Islet precursor cell (in vitro differentiated cells): ENCODE measurements at places on chromosomes 7 and 10.

- DNase-seq = no peak
Observed at GRCh38 chr10:12091421-12091820, 22.7 kb downstream of the DHTKD1 start.

DNA sequence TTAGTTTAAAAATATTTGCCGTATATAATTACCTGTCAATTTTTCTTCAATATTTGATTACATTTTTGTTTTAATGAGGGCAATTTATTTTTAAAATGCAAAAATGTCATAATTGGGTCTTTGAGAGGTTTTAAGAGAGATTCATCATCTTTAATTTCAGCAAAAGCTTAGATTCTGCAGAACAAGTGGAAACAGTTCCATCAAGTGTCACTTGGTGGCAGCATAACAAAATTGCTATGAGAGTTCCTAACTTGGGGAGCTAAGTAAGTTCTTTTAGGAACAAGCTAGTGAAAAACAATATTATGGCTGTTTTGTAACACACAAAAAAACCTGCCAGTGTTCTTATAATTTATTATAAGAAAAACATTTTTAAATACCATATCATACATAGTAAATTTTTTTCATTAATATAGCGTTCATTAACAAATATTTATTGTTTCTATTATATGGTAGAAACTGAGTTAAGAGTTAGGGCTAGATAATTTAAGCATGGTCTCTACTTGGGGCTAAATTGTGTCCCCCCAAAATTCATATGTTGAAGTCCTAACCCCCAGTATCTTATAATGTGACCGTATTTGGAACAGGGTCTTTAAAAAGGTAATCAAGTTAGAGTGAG, 155.2 kb downstream of the MAGI2 start:
- no peak for DNase-seq

- no peak for DNase-seq
Observed at GRCh38 chr10:71973777-71974488, 9.7 kb downstream of the CHST3 start.

DNA sequence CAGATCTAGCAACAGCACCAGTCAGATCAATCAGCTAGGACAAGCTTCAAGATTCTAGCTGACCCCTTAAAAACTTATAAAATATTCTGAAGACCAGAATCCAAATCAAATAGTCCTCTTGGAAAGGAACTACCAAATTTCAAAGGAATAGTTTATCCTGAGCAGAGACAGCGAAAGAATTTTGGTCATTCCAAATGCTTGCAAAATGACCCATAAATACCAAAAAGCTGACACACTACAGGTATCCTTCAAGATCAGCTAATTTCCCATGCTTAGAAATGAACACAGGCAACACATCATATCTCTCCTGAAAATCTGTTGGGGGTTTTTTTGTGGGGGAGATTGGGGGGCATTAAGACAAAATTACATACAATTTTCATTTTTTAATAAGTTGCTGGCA, 78.8 kb downstream of the PDSS1 start:
- no peak for DNase-seq
